ENCODE measurements at places on chromosomes 2 and 18.

DNA sequence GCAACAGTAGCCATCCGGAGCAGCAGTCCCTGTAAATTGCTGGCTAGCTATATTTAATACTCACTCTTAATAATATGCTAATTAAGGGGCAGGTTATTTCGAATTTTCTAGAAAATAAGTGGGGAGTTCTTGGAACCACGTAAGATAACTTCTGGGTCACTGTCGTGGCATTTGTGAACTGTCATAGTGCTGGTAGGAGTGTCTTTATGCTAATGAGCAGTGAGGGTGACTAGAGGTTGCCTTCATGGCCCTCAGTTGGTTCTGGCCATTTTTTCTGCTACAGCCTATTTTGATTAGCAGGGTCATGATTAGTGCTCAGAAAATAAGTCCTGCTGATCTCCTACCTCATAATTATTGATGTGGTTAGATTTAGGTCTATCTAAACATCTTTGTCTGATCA lies 249.9 kb upstream of the RASGRP3 start:
- DNase-seq: no peak

DNA sequence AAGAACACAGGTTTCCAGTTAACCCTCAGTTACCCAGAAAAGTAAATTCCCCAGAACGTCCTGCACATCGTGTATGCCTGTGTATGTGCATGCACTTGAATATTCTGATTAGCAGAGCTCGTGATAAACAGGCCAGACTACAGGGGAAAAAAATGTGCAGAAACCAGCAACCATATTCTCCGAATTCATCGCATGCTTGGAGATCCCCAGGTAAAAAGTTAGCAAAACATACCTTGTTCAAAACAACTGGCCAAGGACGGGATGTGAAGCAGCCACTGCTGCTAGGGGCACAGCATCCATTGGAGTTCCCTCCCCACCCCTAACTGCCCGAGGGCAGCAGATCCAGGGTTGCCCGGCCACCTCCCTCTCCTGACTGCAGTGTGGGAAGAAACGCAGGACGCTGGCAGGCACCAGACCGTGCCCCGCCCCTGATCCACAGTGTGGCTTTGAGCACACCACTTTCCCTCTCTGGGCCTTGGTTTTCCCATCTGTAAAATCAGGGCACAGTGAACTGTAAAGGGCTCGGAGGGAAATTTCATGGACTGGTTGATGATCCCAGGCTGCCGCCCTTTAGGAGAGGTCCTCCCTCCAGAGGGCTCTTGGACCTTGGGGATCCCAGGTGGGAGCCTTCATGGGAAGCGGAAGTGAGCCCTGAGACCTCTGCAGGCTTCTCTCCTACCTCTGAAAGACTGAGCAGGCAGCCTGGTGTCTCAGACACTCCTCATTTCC lies 11.9 kb upstream of the ARID5A start:
- DNase-seq: peak; percentile 71

GRCh38 chr18:67239826-67240225 lies 276.7 kb downstream of the DSEL start:
- no peak for DNase-seq

- no peak for DNase-seq
Measured at GRCh38 chr2:239196474-239197021, 204.3 kb downstream of the HDAC4 start.

Data from activated CD8-positive, alpha-beta memory T cell treated with anti-CD3 and anti-CD28 coated beads, Interleukin-2, amount 10 ng/mL, durations not matched to agents 7 days and 5 days (primary cell).